ENCODE measurements at places on chromosomes 13 and 19. TPM values are rescaled to one million over a fixed set of nuclear protein-coding genes. Genes with fewer than 3 reads are reported as not detected.

Gene KLK12
- not detected for polyA plus RNA-seq

DNA sequence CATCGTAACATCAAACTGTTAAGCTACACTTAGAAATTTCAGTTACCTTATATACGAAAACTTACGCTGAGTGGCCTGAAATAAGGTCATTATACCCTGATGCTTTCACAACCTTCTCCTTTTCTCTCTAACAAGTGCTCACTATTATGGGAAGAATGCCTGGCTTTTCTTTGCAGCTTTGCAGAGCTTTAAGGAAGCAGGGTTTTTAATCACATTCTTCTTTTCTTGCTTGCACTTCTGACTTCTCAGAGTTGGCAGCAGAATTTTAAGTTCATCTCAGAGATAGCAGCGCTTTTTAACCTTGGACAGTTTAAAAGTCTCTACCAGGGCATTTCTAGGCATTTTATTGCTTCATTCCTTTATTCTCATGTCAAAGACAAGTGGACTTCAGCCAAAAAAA lies 285.1 kb downstream of the SPRY2 start:
- no peaks in the 10 kb centered on the region for H3K27me3 ChIP-seq
- H3K27ac ChIP-seq, result no peak overlapping the region
- no peaks in the 10 kb centered on the region for H3K4me1 ChIP-seq

Gene ACP7
- 0.58 TPM for polyA plus RNA-seq

Gene SIGLECL1
- not detected for polyA plus RNA-seq

DNA sequence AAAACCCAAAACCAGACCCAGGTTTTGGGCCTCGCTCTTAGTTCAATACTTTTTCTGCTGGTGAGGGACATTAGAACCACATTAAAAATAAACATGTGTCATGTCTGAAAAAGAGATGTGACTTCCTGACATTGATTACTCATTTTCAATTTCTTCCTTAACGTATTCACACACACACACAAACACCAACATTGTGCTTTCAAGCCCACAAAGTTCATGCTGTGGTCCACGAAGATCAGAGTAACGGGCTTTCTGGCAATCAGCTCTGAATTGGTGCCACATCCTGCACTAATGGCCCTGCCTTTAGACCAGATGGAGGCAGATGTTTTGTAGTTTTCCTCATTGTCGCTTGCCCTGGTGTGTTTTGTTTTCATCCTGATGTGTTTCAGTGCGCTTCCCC lies 47.9 kb upstream of the POMP start:
- H3K4me1 ChIP-seq, result no peaks in the 10 kb centered on the region
- no peaks in the 10 kb centered on the region for H3K36me3 ChIP-seq
- DNase-seq, result no peak
- no peak overlapping the region for H3K27ac ChIP-seq

All from H1 (cell line).